ENCODE measurements at places on chromosomes 12 and 14.

DNA sequence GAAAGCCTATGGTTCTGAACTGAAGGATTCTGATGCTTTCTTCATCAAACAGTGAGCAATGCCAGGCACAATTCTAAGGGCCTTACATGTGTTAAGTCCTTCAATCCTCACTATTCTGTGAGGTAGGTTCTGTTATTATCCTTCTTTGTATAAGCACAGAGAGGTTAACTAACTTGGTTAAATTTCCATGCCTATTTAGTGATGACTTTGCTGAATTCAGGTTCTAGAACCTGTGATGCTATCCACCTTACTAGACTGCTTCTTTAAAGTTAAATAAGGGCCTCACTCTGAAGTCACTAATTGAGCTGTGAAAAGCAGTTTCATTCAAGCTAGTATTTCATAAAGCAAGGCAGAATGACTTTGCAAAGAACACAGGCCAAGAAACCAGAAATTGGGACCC, 138.9 kb upstream of the PARP11 start:
- DNase-seq = no peak

DNA sequence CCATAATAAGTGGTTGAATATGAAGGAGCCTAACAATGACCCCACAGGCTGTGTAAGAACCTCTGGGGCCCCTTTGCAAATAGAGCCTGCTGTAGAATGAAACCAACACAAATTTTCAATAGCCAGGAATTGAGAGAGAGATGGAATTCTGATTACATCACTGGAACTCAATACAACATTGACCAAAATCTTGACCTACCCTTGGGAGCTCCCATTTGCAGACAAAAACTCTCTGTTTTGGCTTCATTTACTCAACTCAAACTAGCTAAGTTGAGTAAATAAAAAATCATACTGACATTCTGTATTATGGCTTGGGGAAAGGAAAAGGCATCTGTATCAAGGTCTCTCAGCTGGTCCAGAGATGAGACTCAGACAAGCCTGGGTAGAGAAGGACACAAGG, 91.0 kb downstream of the TBX3 start:
- no peak for DNase-seq

DNA sequence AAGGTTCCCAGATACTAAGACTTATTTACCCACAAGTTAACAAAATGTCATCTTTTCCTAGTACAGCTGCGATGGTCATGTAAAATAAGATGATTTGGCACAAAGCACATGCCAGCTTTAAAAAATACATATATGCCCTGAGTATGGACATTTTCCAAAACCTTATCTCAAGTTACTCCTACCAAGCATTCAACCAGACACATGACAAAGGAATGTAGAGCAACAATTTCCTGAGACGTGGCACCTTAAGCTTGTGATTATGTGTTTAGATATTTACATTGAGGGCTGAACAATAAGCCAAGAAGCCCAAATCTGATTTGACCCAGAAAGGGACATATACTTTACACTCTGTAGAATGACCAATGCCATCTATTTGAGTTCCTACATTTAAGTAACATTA, 24.5 kb upstream of the OVCH1 start:
- DNase-seq = no peak

GRCh38 chr14:68229423-68230100, 410.0 kb downstream of the RAD51B start:
- no peak for DNase-seq
